ENCODE measurements at places on chromosomes 12 and 14.

GRCh38 chr12:1847411-1847810 is 27.0 kb downstream of the LRTM2 start:
- DNase-seq, result no peak

DNA sequence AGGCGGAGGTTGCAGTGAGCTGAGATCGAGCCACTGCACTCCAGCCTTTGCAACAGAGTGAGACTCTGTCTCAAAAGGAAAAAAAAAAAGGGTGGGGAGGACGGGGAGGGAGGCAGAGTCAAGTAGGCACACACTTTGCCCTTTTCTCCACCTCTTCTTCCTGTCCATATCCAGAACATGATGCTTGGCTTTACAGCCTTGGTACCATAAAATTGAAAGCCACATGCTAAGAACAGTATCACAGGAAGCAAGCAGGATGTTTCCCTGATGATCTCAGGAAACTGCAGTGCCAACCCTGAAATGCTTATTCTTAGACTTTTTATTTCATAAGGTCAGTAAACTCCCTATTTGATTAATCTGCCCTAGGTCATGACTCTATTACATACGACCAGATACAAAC is 32.5 kb upstream of the YAF2 start:
- DNase-seq, result no peak

- DNase-seq, result no peak
Measured at GRCh38 chr12:32098112-32098511, 8.5 kb upstream of the BICD1 start.

DNA sequence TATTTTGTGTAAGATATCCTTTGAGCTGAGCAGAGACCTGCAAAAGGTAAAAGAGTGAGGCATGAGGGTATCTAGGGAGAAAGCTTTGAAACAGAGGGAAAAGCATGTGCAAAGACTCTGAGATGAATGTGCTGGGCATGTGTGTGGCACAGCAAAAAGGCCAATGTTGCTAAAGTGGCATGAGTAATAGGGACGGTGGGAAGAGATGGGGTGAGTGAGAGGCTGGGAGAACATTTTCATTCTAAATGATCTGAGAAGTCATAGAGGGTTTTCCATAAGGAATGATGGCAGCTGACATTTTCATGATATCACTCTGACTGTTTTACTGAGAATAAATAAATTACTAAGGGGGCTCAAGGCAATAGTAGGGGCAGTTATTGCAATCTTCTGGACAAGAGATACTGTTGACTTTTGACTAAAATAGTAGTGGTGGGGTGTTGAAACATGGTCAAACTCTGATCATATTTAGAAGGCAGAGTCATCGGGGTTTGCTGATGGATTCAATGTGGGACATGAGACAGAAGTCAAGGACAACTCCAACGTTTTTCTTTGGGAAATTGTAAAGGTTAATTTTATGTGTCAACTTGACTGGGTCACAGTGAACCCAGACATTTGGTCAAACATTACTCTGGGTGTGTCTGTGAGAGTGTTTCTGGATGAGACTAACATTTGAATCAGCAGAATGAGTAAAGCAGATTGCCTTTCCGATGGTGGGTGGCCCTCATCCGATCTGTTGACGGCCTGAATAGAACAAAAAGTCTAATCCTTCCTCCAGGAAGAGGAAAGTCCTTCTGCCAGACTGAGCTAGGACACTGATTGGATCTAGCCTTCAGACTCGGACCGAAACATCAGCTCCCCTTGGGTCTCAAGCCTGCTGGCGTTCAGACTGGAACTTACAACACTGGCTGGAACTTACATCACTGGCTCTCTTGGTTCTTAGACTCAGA is 193.9 kb upstream of the PLXNC1 start:
- no peak for DNase-seq

GRCh38 chr14:96660667-96661066 is 136.5 kb upstream of the VRK1 start:
- DNase-seq, result no peak

- no peak for DNase-seq
Measured at GRCh38 chr12:100123316-100124095, 19.2 kb downstream of the BLTP3B start.

DNA sequence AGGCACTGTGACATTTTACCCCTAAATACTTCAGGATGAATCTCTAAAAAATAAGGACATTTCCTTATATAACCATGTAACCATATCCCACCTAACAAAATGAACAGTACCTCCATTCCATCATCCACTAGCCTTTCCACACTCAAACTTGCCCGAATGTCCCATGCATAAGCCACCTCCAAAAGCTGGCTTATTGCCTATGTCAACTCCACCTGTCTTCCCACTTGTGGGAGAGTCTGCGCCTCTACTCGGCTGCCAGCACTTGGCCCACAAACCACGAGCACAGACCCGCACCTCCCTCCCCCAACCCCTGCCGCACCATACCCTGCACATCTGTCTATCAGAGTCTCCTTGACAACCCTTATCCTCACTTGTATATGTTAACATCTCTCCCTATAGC is 165.8 kb downstream of the CALM1 start:
- DNase-seq, result no peak

- DNase-seq, result peak; percentile 4
Measured at GRCh38 chr12:30694412-30695198, 1.1 kb downstream of the IPO8 start.

DNA sequence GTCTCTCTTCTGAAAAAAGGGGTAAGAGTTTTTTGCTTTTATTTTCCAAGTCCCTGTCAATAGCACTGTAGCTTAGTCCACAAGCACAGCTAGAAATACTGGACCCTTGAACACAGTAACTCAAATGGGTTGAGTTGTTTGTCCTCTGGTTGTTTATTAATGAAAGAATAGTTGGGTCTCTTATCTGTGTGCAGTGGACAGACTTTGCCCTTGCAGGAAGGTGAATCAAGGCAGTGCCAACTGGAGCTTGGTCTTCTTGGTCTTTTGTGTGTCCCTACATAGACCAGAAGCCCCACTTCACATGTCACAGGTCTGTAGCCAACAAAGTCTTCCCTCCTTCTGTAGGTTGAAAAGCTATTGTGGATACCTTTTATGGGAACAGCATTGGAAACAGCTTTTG is 322.0 kb downstream of the AACS start:
- DNase-seq, result no peak

- no peak for DNase-seq
Measured at GRCh38 chr12:54840244-54840865, 14.0 kb upstream of the MUCL1 start.

DNA sequence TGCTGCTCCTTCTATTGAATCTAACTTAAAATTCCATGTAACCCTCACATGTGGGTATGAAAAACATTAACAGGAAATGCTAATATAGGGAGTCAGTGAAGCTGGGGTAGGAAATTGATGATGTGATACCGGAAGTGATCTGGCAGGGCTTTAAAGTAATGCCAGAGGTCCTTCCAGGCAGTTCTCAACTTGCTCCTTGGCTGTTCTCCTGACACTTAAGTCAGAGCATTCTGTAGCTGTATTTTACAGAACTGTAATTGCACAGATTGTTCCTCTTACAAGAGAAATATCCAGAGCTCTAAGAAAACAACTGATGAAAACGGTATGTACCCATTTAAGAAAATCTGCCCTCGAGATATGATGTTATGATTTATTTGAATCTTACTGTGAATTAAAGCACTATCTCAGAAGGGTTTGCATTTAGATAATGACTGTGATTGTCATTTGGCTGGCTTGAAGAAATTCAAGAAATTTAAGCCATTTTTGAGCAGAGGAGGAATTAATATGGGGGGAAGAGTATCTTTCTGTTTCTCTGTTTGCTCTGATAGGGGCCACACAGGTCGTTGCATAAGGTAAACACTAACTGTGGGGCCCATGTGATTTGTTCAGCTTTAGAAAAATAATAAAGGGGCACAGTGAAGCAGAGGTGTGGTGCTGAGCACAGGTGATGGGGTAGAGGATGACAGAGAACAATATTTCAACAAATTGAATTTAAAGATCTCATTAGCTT is 88.4 kb downstream of the BBS10 start:
- no peak for DNase-seq

DNA sequence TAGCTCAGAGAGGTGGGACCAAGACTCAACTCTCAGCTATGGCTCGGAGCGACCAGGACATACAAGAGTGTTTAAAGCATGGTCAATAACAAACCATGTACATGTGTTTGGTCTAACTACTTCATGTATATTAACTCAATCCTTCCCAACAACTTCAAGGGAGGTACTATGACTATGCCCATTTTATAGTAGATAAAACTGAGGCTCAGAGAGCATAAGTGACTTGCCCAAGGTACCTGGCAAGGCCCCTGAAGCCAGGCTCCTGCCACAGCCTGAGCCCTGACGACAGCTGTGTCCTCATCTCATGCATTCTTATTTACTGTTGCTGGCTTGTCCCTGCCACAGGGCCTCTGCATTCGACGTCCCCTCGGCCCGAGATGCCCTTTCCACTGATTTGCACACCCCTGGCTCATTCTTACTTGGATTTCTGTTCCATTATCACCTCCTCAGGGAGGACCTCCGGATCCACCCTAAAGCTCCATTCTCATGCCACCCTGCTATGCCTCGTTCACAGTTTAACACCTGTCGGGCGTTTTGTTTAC is 2.6 kb downstream of the TESC start:
- DNase-seq, result no peak

DNA sequence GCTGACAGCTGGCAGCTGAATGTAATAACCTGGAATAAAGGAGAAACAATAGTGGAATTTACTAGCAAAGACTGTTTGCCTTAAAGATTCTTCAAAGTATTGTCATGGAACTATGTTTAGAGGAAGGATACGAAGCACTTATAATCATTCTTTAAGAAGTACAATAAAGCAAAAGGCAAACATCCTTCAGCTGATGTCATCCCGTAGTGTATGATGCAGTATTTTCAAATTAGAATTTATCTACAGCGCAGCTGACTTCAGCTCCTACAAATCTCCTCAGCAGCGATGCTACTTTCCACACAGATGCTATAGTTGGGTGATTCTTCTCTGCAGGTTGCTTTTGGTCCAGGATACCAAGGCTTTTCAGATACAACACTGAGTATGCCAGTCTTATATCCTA is 31.5 kb downstream of the CLEC1A start:
- DNase-seq, result no peak

GRCh38 chr14:31505411-31505810 is 17.6 kb upstream of the GPR33 start:
- no peak for DNase-seq

DNA sequence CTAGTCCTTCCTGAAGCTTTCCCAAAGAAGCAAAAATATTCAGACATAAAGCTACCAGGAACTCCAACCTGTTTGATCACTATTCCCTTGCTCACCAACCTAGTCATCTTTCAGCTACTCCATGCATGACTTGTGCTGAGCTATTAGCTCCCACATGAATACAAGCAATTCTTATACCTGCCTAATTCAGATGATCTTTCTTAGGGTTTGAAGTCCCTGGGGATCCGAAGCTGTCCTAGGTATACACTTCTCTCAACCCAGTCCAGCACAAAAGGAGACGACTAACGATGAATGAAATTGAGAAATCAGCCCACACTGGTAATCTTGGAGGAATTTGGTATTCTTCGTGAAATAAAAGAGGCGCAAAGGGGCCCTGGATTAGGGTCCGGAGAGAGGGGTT is 631 bp upstream of the PTGR2 start:
- no peak for DNase-seq

GRCh38 chr12:2631653-2632350 is 163.0 kb upstream of the FKBP4 start:
- no peak for DNase-seq

DNA sequence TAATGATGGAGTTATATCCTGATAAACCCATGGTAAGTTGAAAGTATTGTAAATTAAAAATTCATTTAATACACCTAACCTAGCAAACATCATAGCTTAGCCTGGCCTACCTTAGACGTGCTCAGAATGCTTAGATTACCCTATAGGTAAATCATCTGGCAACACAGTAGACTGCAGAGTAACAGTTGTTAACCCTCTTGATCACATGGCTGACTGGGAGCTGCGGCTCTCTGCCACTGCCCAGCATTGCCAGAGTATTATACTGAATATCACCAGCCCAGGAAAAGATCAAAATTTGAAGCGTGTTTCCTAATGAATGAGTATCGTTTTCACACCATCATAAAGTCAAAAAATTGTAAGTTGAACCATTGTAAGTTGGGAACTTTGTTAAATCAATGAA is 17.8 kb upstream of the TMPRSS12 start:
- no peak for DNase-seq

GRCh38 chr14:20440465-20440864 is 4.5 kb upstream of the KLHL33 start:
- no peak for DNase-seq

GRCh38 chr12:127381043-127381668 is 885.8 kb upstream of the TMEM132C start:
- DNase-seq, result no peak

DNA sequence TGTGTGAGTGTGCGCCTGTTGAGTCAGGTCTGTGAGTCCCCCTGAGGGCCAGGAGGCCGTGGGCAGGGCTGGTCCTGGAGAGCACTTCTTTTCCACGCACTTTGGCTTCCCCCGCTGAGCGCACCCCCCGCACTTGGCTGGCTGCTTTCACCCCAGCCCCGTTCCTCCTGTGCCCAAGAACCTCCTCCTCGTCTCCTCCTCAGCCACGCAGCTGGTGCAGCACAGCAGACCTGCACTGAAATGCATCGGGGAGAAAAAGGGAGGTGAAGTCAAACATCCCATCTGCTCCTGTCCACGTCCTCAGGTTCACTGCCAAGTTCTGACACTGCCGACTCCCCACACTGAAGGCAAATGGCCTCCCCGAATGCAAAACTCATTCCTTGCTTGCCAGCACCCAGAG is 362.7 kb upstream of the SFSWAP start:
- no peak for DNase-seq

- no peak for DNase-seq
Measured at GRCh38 chr14:93989939-93990338, 7.2 kb upstream of the CCDC197 start.

GRCh38 chr14:23348297-23348655 is 4.4 kb downstream of the SLC22A17 start:
- no peak for DNase-seq

GRCh38 chr12:91628656-91629055 is 446.0 kb upstream of the DCN start:
- DNase-seq, result no peak
